ENCODE measurements at places on chromosomes 5 and 9.

DNA sequence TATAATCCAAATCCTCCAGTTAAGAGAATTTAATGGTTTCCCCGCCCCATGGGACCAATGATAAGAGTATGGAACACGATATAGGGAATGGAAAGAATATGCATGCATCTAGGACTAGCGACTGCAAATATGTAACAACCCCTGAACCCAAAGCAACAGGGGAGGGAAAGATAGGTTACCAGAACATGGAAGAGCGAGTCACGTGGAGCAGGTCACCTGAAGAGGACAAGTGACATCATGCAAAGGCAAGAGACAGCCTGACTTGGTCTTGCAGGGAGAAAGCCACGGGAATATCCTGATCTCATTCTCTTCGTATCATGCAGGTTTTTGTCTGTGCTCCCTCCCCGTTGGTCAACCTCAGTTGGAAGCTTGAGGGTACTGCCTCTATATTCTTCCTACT lies 4.7 kb upstream of the UHRF2 start:
- DNase-seq = no peak

GRCh38 chr5:108122702-108123101 lies 259.2 kb downstream of the FBXL17 start:
- DNase-seq = no peak

DNA sequence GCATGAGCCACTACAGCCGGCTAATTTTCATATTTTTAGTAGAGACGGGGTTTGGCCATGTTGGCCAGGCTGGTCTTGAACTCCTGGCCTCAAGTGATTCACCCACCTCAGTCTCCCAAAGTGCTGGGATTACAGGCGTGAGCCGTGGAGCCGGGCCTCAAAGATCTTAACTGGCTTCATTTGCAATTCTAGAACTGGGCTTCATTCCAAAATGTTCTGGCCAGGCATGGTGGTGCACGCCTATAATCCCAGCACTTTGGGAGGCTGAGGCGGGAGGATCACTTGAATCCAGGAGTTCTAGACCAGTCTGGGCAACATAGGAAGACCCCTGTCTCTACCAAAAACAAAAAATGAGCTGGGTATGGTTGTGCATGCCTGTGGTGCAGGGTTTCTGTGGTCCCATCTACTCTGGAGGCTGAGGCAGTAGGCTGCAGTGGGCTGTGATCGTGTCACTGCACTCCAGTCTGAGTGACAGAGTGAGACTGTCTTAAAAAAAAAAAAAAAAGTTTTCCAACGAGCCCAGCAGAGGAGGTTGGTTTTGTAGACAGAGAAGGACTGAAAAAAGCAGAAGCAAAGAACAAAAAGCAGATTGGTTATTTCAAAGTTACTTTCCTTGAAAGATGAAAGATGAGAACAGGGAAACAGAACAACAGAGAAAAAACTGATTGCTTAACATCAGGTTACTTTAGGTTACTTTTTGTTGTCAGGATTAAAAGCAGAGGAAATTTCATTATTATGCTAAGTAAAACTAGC lies 78.2 kb downstream of the ANKRD55 start:
- DNase-seq = no peak

DNA sequence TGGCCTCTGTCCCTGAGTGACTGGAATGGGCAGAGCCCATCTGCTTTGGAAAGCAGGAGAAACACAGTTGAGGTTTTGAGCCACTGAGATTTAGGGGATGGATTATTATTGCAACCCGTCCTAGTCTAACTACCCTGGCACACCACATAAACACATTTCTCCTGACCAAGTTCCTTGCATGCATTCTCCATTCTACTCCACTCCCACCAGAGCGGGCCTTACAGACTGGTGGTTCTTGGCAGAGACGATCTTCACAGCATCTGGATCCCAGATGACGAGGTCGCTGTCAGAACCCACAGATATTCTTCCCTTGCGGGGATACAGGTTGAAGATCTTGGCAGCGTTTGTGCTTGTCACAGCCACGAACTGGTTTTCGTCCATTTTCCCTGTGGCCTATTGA lies 111.0 kb downstream of the DPYSL3 start:
- DNase-seq = no peak

- no peak for DNase-seq
Observed at GRCh38 chr5:137320056-137321045, 178.8 kb downstream of the SPOCK1 start.

DNA sequence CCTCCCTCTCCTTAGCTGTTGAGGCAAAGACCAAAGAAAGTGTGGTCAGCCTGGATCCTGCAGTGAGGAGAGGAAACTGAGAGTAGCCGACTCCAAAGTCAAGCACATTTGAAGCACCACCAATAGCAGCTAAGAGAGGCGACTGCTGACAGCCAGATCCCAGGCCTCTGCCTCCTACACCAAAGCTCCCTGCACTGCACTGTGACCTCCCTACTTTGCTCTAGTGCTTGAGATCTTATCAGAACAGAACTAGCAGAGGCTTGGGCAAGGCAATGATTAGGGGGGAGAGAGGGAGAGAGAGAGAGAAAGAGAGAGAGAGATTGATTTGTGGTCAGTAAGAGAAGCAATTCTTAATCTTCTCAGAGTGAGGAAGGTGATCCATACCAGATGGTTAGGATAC lies 216.3 kb downstream of the CDK5RAP2 start:
- no peak for DNase-seq

GRCh38 chr9:112046181-112046580 lies 128.9 kb downstream of the SUSD1 start:
- no peak for DNase-seq

- DNase-seq = no peak
Observed at GRCh38 chr5:16160706-16161105, 18.9 kb downstream of the MARCHF11 start.

DNA sequence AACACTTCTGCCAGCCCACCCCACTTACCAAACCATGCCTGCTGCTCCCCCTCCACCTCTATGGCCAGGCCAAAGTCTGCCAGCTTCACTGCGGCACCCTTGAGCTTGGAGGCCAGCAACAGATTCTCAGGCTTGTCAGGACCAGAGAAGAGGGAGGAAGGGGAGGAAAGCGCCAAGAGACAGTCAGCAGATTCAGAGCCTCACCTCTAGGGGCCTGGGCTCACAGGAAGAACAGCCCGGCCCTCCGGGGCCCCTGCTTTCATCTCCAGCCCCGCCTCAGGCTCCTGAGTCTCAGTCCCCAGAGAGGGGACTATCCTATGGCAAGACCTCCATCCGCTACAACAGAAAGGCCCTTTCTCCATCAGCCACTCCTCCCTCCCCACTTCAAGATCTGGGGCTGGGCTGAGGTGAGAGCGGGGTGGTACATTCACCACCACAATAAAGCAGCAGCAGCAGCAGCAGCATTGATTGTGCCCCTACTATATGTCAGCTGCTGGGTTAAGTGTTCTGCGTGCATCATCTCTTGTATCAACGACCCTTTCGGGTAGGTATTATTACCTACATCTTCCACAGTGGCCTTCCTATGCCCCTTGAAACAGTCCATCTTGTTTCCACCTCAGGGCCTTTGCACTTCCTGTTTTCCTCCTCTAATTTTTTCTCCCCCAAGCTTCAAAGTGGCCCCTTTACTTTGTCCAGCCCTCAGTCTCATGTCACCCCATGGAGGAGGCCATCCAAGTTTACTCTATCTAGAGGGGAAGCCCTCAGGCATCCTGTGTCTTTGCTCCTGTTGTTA lies 36.0 kb downstream of the CAMK2A start:
- no peak for DNase-seq

GRCh38 chr9:120931231-120932085 lies 4.9 kb upstream of the TRAF1 start:
- no peak for DNase-seq

DNA sequence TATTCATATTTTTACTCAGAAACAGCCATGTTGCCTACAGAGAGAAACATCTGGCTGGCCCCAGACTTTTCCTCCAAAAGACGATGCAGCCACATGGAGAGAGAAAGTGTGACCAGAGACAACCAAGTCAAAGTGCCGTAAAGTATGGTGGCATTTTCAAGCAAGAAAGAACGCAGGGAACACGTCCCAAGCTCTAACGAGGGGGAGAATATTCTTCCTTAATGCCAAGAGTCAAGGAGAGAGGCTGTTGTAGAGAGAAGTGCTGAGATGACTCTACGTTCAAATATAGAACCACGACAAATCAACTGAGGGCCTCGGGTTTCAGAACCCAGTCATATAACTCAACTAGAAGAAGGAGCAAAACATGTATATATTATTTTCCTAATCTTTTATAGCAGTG lies 55.9 kb downstream of the FNBP1 start:
- DNase-seq = no peak

DNA sequence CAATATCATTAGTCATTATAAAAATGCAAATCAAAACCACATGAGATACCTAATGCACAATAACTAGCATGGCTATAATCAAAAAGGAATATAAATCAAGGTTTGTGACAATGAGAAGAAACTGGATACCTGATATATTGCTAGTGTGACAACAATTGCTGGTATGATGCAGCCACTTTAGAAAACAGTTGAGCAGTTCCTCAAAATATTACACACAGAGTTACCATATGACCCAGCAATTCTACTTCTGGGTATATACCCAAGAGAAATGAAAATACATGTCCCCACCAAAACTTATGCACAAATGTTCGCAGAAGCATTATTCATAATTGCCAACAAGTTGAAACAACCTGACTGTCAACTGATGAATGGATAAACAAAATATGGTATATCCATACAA lies 339.7 kb upstream of the POU5F2 start:
- no peak for DNase-seq

DNA sequence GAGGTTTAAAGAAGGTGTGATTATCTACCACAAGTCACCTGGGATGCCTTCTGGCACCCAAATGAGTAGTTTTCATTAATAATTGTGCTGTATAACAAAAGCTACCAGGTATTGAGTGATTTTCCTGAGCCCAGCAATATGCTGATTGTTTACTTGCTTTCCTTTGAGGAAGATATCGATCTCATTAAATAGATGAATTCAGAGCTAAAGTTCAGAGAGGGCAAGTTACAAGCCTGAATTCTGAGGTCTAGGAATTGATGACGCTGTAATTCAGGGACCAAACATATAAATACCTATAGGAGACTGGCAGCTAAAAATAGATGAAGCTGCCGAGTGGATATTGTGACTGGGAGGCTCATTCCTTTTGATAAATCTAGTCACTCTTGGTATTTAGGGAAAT lies 1.1 kb downstream of the ERCC6L2 start:
- no peak for DNase-seq

- DNase-seq = no peak
Observed at GRCh38 chr5:36150676-36151433, 832 bp downstream of the LMBRD2 start.

DNA sequence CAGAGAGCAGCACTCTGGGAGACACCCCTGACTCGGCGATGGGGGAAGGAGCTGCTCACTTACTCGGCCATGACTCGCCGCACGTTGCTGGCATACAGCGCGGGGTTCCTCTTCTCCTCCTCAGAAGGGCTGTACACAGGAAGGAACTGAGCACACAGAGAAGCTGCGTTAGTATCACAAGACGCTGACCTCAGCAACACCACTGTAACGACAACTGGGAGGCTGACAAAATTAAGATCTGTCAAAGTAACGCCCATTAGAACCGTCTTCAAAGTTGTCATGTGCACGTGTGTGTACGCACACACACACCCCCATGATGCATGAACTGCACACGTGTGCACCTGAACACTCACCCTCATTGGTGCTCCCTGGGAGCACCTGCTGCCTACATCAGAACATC lies 32.1 kb upstream of the SLC6A3 start:
- no peak for DNase-seq

DNA sequence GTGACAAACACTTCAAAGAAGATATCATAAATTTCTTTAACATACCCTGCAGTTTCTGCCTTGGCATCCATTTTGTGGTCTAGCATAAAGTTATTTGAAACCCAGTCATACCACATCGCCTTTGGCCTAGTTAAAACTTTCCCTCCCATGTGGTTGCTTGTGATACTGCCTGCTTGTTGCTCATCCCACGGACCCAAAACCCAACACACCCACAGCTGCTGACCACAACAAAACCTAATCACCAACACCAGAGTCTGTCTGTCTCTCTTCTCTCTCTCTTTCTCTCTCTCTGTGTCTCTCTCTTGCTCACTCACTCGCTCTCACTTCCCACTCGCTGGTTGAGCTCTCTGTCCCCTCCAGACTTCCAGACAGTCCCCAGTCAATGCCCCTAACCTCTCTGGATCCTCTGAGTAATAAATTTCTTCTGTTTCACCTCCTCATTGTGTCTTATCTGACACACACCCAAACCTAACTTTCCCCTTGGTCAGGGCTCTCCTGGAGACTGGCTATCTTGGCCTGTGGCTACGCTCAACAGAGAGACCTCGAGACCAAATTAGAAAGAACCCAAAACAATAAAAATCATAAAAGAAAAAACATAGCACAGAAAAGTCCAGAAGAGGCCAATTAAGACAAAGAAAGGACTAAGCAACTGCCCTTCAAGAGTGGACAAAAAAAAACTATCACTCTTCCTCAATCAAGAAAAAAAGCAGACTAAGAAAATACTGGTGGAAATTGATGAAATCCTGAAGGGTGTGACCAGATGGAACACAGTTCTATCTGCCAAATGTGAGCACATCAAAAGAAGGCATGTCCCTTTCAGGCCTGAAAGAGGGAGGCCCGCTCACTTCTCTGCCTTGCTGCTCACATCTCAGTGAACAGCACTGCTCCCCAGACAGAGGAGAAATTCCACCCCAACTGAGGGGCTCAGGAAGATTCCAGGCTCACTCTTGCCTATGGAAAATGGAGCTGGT lies 41.5 kb downstream of the TTLL11 start:
- no peak for DNase-seq

- DNase-seq = no peak
Observed at GRCh38 chr5:143738417-143739401, 73.3 kb upstream of the HMHB1 start.

GRCh38 chr9:123724211-123724796 lies 205.6 kb downstream of the DENND1A start:
- DNase-seq = no peak

GRCh38 chr9:131578731-131579504 lies 33.6 kb downstream of the PRRT1B start:
- DNase-seq = no peak

DNA sequence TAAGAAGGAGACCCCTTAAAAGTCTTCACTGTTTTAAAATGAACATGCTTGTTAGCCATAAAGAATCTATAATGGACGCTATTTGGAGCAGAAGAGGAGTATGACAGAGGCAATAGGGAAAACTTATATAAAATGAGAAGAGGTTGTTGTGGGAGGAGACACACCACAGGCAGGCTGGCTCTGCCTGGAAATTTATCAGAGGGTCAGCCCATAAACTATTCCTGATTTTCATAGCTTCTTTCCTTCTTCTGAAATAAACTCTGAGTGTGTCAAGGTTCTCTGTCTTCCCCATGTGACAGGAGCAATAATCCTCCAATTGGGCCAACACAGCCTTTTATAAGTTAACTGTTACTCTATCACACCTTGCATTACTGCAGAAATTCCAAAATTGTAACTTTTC lies 19.6 kb upstream of the RUSC2 start:
- DNase-seq = no peak

- DNase-seq = no peak
Observed at GRCh38 chr5:67051164-67051563, 145.4 kb downstream of the CD180 start.

DNA sequence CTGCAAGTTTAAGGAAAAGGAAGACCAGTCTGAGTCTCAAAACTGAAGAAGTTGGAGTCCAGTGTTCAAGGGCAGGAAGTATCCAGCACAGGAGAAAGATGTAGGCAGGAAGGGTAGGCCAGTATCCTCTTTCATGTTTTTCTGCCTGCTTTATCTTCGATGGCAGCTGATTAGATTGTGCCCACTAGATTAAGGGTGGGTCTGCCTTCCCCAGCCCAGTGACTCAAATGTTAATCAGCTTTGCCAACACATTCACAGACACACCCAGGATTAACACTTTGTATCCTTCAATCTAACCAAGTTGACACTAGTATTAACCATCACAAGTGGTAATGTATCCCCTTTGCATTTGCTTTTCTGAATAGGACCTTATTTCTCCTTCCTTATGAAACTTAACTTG lies 535.9 kb upstream of the FTMT start:
- no peak for DNase-seq

GRCh38 chr5:135079099-135079681 lies 45.2 kb upstream of the PITX1 start:
- no peak for DNase-seq

Data from stimulated activated CD8-positive, alpha-beta memory T cell treated with anti-CD3 and anti-CD28 coated beads, Interleukin-4, amount 100 ng/mL, for 1 hour (primary cell).